ENCODE measurements at places on chromosomes 12 and 14.

- DNase-seq, result no peak
Observed at GRCh38 chr14:24428628-24429394, 657 bp downstream of the CBLN3 start.

GRCh38 chr12:64001439-64001838 is 156.9 kb downstream of the SRGAP1 start:
- DNase-seq, result no peak

DNA sequence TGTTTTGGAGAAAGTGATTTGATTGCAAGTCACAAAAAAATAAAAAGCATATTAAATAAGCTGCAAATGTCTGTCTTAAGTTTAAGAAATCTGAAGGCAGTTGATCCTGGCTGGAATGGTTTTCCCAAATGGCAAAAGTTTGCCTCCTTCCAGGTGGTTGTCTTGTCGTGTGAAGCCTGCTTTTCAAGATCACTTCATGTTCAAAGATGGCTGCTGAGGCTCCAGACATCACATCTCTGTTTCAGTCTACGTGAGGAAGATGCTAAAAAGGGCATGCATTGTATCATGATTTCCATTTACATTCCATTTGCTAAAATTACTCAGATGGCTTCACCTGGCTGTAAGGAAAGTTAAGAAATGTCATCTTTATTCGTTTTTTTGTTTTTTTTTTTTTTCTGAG is 31.6 kb upstream of the HMGA2 start:
- DNase-seq, result no peak

GRCh38 chr12:109109746-109110350 is 6.5 kb upstream of the ACACB start:
- peak; percentile 33 for DNase-seq

- DNase-seq, result no peak
Observed at GRCh38 chr14:103423050-103423461, 37.8 kb downstream of the MARK3 start.

GRCh38 chr12:82886671-82887340 is 200.1 kb downstream of the TMTC2 start:
- DNase-seq, result peak; percentile 42

DNA sequence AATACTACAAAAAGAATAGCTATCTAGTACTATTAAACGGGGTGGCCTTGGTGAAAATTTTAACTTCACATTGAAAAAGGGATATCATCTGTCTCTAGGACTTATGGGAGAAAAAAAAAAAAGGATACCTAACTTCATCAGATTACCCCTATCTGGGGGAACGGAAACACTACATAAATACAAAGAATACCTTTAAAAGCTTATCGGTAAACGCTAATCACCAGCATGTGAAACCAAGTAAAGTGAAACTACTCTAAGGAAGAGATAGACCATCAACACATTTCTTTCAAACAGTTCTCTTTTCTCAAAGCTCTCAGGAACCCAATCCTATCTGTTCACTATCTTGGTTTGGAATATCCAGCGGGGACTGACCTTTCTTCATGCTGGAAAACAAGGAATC is 3.5 kb downstream of the KICS2 start:
- DNase-seq, result no peak

GRCh38 chr12:15525441-15525840 is 203.1 kb downstream of the PTPRO start:
- no peak for DNase-seq

- DNase-seq, result no peak
Observed at GRCh38 chr14:100775831-100776591, 49.3 kb downstream of the DLK1 start.

GRCh38 chr12:46553911-46554310 is 181.3 kb upstream of the SLC38A2 start:
- DNase-seq, result no peak

- DNase-seq, result no peak
Observed at GRCh38 chr12:6198556-6198955, 1.6 kb upstream of the CD9 start.

DNA sequence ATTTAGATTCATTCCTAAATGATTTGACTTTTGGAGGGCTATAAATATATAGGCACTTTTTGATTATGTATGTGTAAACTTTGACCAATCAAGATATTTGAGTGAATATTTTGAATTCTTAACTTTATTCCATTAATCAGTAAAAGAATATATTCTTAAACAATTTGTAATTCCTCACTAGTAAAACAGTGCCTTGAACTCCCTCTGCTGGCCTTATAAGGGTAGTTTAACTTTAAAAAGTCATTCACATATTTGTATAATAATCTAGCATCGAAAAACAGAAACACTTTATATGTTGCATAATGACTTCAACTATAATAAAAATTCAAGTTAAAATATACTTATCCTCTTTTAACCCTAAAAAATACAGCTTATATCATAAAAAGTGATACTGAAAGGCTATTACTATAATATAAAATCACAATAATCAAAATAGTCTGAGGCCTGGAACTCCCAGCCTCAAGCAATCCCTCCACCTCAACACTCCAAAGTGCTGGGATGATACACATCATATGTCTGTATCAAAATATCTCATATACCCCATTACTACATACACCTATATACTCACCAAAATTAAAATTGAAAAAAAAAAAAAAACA is 31.2 kb downstream of the CCDC59 start:
- DNase-seq, result peak; percentile 49

GRCh38 chr12:23209793-23210192 is 584.8 kb downstream of the ETNK1 start:
- DNase-seq, result no peak

- DNase-seq, result no peak
Observed at GRCh38 chr12:47712171-47712570, 6.3 kb upstream of the RPAP3 start.

DNA sequence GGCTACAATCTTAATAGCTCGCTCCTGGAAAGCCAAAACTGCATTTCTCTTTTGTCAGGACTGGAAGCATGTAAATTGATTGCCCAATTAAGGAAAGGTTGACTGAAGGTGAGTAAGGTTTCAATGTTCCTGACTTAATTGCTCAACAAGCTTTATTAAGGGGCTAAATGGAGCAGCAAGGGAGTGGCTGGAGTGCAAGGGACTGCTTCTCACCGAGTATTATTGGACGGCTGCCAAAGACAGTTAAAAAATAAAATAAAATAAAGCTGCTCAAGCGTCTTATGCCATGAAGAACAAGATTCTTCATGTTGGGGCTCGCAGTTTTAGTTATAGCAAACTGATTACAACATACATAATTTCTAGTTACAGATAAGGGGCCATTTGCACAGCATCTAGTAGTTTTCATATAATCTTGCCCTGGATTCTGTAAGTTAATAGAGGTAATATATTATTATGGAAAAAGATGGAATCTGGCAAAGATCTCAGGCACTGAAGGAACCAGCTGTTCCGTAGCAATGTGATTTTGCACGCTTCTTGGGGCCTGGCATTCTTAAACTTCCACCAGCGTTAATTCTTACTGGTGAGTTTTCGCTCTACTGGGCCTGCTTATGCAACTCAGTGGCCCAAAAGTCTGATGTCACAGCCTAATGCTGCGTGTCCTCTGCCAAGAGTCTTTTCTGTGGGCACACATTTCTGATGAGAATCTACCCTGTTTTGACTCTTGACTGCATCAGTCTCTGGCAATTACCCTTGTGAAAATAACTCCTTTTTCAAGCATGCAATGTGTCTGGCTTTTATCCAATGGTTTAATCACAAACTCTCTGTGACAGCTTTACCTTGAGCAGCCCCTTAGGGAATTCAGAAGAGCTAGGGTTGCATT is 108.5 kb downstream of the SLC38A1 start:
- DNase-seq, result peak; percentile 50

- peak; percentile 7 for DNase-seq
Observed at GRCh38 chr12:56040963-56041551, 661 bp upstream of the RPS26 start.

GRCh38 chr12:113463746-113464451 is 7.8 kb downstream of the LHX5 start:
- no peak for DNase-seq

GRCh38 chr12:50545786-50546185 is 41.0 kb downstream of the DIP2B start:
- no peak for DNase-seq
